Kidney glomerular epithelial cell (primary cell): ENCODE measurements at places on chromosomes 7 and 10.

DNA sequence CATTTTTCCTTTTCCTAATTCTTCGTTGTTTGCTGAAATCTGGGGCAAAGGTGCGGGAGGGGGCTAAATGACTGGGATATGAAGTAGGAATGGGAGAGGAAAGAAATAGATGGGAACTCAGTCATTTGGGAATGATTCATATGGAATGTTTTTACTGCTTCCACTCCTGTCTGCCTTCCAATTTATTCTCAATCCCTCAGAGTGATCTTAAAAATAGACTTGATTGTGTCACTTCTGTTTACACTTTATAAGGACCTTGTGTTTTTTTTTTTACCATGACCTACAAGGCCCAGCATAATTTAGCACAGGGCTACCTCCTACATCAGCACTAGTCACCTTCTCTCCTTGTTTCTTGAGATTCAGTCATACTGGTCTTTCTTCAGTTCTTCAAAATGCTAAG lies 97.9 kb downstream of the PTEN start:
- DNase-seq: peak; percentile 51

DNA sequence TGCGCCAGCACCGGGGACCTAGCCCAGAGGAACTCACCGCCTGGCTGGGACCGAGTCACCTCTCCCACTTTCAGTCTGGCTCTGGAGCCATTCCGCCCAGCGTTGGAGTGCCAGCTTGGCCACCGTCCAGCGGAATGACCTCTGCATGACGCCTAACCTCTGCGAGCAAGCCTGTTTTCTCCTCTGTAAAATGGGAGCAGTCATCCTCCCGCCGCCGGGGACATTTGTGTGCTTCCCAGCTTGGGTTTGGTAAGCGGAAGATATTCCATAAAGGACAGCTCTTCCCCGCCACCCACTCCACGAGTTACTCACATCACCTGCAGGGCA lies 1.3 kb upstream of the ZCCHC24 start:
- no peak for DNase-seq

DNA sequence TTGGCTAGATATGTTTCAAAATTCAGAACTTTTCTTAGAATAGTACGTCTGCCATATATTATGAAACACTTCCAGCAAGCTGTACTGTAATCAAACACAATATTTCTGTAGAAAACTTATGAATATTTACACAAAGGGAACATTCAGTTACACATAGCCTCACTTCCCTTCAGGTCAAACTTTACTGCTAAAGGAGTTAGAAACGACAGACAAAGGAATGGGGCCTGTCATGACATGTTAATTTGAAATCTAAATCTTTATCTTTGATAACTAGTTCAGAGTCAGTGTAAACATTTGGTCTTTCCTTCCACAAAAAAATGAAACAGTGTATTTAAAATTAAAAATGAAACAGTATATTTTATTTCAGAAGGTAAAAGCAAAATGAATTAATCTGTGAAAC lies 1.0 kb upstream of the CROT start:
- DNase-seq: no peak

DNA sequence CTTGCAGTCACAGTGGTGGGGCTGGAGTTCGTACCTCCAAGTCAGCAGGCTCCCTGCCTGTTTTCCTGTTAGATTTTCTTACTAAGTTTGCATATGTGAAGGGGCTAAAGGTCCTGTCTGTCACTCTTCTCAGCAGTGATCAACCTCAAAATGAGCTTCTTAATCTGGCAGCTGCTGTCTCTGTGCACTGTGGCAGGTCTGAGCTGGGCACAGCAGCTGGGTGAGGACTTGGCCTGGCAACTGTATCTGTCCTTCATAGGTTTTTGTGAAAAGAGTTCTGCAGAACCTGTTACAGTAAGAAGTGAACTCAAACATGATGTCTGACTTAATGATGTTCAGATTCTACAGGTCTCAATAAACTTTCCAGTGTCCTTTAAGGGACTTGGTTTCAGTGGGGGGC lies 31.3 kb upstream of the GJD4 start:
- no peak for DNase-seq

DNA sequence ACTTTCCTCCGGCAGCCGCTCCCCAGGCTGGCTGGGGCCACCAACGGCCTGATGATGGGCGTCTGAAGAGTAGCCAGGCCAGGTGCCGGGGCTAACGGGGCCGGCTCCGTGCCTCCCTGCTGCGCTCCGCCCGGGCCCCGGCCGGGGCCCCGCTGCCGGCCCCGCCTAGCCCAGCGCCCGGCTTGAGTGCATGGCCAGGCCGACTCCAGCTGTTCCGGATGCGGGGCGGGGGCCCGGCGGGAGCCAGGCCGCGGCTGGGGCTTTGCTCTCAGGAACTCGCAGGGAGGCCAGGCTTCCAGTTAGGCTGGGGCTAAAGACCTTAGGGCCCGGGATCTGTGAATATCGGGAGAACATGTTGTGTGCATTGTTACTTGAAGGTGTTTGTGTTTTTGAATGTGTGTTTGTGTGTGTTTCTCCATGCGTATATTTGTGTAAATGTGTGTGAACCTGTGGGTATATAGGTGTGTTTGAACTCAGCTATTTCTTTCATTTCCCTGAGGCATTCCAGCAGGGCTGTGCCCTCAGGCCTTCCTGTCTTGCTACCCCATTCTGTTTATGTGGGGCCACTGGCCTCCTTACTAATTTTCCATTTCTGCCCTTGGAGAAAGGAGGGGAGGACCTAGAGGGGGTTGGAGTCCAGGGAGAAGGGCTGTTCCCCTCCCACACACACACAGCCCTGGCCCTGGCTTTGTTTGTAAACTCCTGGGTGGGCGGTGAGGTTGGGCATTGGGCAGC lies 1.1 kb upstream of the LBX1 start:
- no peak for DNase-seq

GRCh38 chr10:28721318-28721951 lies 44.1 kb downstream of the BAMBI start:
- DNase-seq: no peak
